ENCODE measurements at places on chromosomes 6 and 20.
A peak's percentile ranks its signal among the peaks of the same experiment; 100 is the strongest.

DNA sequence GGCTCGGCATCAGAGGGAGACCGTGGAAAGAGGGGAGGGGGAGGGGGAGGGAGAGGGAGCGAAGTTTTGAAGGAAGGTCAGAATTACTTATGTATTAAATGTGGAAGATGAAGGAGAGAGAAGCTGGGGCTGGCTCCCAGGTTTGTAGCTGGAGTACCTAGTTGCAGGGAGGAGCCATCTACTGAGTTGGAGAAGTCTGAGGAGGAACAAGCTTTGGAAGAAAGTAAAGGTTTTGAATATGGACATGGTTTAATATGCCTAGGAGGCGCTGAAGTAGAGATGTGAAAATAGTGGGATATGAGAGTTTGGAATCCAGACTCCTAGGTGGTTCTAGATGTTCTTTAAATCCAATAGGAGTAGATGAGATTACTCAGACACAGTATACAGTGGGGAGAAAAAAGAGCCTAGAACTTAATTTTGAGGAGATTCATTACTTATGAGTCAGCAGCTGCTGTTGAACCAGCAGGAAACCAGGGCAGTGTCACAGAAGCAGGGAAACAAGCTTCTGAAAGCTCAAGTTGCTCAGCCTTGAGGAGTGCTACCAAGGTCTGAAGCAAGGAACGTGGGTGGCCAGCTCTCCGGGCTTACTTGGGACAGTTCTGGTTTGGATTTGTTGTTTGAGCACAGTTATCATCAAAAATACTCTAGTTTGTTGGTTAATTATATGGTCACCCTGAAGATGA lies 149.3 kb downstream of the UTRN start:
- DNase-seq = no peak

DNA sequence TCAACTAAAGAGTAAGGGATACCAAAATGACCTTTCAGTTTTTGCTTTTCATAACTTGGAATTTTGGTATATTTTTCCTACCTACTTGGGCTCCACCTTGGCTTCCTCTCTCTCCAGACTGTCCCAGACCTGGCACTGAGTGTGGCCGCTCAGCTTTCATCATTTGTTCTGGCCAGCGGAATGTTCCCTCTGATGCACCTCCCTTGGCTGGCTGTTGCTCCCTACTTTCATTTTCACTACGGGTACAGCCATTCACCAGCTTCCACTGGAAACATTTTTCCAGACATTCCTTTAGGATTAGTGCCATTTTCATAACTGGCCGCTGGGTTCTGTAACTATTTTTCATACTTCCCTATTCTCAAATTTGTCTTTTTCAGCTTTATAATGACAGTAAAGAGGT lies 487.4 kb downstream of the TENT5A start:
- no peak for DNase-seq

DNA sequence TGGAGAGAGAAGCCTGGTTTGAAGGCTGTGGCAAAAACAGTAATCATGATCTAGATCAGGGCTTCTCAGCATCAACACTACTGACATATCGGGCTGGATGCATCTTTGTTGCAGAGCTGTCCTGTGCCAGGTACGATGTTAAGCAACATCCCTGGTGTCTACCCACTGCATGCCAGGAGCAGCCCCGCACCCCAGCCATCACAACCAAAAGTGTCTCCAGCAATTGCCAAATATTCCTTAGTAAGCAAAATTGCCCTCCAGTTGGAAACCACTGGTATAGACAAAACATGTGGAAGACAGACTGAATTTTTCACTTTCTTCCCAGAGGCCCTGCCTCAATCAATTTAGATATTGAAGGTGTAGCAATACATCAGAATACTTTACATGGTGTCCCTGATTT lies 147.6 kb upstream of the NRN1 start:
- DNase-seq = no peak

- DNase-seq = no peak
Observed at GRCh38 chr6:40586369-40587201, 579 bp downstream of the LRFN2 start.

DNA sequence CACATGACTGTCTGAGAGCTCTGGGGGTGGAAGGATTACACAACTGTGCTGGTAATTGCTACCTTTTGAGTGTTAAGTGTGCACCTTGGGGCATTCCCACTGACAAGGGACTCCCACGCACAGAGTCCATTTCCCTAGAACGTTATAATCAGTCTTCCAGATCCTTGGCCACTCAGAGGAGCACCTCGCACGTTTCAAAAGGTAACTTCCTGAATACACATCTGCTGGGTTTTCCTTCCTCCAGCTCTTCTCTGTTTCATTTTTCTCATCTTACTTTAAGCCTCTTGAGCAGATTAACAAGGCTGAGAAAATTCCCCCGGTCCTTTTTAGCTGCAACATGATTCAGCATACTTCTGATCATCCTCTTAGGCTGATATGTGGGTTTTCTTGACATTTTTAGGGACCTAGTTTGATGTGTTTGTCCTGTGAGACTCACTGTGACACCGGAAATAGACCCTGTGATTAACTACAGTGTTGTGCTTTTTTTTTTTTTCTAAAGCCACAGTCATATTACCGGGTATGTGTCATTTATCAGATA lies 98.4 kb upstream of the DUSP22 start:
- DNase-seq = peak; percentile 25

GRCh38 chr6:20058912-20059311 lies 153.4 kb downstream of the MBOAT1 start:
- DNase-seq = no peak

- DNase-seq = no peak
Observed at GRCh38 chr6:102670735-102671134, 1277.2 kb downstream of the GRIK2 start.

GRCh38 chr6:20109526-20109925 lies 102.7 kb downstream of the MBOAT1 start:
- DNase-seq = no peak

- DNase-seq = no peak
Observed at GRCh38 chr20:44030394-44030793, 115.7 kb downstream of the TOX2 start.

GRCh38 chr20:24745617-24746350 lies 203.3 kb upstream of the CST7 start:
- DNase-seq = no peak

DNA sequence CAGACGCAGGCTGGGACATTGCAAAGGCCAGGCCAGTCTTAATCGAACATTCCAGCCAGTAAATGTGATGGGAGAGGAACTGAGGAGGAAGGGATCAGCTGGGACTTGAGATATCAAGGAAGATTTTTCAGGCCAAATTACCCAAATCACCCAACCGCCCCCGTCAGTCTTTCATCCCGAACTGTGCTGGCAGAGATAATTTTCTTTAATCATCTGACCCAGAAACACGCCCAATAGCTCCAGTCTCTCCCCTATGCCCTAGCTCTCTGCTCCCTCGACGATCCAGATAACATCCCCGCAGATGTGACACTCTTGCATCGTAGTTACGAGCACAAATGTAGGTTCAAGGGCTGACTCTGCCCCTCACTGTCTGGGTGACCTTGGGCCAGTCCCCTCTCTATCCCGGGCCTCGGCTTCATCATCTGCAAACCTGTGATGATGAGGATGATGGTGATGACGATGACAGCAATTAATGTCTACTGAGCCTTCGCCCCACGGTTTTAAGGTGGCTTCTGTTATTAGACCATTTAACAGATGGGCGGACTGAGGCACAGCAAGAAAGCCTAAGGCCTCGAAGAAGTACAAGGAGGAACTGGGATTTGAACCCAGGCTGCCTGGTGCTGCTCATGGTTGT lies 118.6 kb downstream of the PREX1 start:
- DNase-seq = no peak

DNA sequence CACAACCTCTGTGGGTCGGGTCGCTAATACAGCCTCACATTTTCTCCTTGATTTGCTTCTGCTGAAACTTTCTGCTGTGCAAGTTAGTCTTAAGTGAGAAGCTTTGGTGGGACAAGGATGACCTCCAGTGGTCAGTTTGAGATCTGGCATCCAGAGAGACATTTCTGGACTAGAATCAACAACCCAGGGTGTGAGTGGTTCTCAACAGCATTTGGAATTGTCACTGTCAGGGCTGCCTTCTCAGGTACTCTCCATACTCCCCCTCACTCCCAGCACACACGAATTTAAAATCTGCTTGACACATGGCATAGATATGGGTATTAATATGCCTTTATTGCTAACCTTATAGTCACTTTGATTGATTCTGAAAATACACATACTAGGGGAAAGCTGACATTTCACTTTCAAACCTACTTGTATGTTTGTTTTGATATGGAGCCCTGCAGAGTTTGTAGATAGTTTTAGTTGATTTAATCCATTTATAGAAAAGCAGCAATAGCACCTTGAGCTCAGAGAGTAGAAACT lies 13.2 kb downstream of the OTOR start:
- DNase-seq = peak; percentile 44

DNA sequence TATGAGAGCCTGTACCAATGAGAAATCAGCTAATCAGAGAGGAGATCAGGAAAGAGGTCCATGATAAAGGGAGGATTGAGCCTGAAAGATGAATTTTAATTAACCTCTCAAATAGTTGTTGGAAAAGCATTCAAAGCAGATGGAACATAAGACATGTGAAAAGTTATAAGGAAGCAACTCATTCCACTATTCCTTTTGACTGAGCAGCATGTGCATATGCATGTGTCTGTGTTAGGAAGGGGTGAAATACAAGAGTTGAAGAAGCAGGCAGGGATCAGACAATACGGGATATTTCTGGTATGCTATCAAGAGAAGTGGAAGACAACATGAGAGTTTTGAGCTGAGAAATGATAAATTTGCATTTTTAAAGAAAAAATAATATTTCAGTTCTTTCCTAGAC lies 624.8 kb upstream of the PTCHD4 start:
- no peak for DNase-seq

- DNase-seq = peak; percentile 31
Observed at GRCh38 chr20:62122654-62123449, 577 bp downstream of the LSM14B start.
